ENCODE measurements at places on chromosomes 12 and 14. TPM values are rescaled to one million over a fixed set of nuclear protein-coding genes. Genes with fewer than 3 reads are reported as not detected.

GRCh38 chr12:52141306-52141705 lies 50.5 kb downstream of the KRT80 start:
- no peak for DNase-seq

DNA sequence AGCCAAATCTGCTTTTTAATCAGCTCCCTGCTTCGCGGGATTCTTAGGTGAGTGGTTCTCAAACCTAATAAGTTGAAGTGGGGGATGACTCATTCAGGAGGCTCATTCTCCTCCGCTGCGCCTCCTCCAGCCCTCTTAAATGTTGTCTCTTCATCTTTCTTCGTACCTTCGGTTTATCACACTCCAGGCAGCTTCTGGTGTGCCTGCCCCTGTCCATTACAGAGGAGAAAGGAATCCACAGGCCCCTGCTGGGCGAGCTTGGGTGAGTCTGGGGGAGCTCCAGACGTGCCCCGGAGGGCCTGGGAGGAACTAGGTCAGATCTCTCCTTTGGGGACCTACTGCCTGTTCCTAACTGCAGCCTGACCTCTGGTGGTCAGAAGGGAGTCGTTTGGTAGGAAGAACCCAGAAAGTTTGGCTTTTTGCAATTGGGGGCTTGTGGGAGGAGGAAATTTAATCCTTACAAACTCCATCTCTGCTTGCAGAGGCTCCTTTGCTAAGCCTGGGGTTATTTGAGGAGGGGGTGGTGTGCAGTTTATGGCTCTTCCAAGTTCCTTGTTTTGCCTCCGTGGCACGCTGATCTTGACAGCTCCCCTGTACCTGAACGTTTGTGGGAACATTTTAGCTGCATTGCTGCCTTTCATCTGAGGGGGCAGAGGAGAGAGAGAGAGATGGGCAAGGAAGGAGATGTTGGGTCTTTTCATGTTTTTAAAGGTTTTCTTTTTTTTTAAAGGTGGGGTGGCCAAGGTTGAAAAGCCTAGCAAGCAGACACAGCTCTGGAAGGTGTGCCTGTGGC lies 84.1 kb upstream of the GNG2 start:
- peak; percentile 68 for DNase-seq

- DNase-seq = no peak
Measured at GRCh38 chr12:78090266-78090665, 259.6 kb downstream of the NAV3 start.

DNA sequence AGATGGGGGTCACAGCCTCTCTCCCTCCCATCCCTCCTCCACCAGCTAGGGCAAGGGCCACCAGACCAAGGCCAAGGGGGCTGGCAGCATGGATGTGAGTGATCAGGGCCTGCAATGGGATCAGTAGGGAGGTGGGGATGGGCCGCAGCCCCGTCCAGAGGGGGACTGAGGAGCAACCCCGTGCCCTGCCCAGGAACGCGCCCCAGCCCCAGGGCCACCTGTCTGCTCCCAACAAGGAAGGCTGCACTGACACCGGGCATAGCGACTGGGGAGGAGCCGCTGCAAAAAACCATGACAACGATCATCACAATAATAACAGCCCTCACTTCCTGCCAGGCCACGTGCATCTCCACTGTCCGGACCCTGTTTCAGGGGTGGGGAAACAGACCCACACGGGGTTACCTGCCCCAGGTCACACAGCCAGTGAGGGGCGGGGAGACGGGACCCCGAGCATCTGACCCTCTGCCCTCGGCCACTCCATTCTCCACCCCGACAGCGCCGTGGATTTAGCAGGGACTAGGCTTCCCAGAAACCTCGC lies 24.3 kb downstream of the NCOR2 start:
- DNase-seq = no peak

GRCh38 chr12:104662908-104663307 lies 206.2 kb downstream of the CHST11 start:
- no peak for DNase-seq

DNA sequence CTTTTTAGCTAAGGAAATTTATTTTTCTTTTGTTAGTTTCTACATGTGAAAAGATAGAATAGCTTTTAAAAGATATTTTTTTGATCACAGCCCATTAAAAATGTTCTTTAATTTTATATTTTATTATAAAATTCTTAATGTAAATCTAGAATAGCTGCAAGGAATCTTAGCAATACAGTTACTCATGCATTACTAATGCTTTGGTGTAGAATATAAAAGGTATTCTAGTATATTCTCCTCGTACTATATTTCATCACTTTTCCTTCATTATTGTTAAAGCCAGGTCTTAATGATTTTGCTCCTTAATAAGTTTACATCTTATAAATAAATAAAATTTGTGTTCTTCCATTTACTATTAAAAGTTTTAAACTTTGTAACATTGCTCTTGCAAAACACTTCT lies 82.6 kb downstream of the MNAT1 start:
- no peak for DNase-seq

GRCh38 chr12:80299976-80300375 lies 144.1 kb upstream of the PTPRQ start:
- DNase-seq = no peak

- DNase-seq = no peak
Measured at GRCh38 chr12:13171921-13172859, 24.3 kb upstream of the EMP1 start.

Gene PTHLH
- 0.83 TPM for total RNA-seq

Gene POU6F1
- 0.90 TPM for total RNA-seq

Data from IMR-90 (cell line).